ENCODE measurements at places on chromosomes 7 and 10. TPM values are rescaled to one million over a fixed set of nuclear protein-coding genes. Genes with fewer than 3 reads are reported as not detected.

DNA sequence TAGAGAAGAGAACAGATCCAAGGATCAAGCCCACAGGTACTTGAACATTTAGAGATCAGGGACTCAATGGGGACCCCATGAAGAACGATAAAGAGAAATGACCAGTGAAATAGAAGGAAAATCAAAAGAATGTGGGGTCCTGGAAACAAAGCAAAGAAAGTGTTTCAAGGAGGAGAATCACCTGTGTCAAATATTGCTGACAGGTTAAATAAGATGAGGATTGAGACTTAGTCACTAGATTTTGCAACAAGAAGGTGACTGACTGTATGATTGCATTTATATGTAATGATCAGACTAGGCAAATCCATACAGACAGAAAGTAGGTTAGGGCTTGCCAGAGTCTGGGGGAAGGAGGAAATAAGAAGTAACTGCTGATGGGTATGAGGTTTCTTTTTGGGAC, 254.9 kb upstream of the NPY start:
- DNase-seq, result no peak

DNA sequence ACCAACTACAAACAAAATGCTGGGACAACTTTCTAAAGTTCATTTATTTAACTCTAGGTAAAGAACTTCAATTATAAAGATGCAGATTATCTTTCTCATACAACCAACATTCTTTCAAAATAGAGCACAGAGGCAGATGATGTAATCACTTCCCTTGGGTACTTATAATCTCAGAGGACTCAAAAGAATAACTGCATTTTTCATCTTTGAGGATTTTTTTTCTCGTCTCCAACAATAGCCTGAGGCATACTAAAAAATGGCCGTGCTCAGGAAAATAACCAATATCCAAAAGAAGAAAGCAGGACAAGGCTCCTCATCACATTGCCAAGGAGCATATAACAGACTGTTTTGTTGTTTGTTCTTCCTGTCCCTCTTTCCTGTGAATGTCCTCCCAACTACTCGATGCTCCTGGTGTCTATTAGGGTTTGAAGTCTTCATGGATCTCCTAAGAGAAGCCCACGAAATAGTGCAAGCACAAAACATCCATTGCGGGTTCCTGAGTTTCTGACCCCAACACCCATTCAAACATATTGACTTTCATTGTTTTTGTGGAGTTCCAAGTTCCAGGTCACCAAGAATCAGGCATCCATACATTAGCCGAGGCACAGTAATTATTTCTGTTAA, 182.9 kb downstream of the SORCS1 start:
- DNase-seq, result no peak

GRCh38 chr7:101172854-101173751, 7.0 kb downstream of the NAT16 start:
- DNase-seq, result no peak

DNA sequence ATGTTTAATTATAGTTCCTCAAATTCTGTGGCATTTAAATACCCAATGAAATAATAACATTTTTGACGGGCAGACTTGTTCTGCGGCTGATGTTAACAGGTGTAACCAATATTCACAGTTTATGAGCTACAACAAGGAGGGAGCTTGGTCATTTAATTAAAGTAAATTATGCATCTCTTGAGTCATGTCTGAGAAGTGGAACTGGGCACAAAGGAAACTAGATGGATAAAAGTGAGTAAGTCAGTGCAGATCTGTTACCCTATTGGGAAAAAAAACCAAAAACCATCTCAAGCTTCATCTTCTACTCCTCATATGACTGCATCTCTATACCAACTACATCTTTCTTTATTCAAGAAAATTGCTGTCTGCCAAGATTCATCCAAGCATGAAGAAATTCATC, 24.0 kb downstream of the ANKRD22 start:
- no peak for DNase-seq

DNA sequence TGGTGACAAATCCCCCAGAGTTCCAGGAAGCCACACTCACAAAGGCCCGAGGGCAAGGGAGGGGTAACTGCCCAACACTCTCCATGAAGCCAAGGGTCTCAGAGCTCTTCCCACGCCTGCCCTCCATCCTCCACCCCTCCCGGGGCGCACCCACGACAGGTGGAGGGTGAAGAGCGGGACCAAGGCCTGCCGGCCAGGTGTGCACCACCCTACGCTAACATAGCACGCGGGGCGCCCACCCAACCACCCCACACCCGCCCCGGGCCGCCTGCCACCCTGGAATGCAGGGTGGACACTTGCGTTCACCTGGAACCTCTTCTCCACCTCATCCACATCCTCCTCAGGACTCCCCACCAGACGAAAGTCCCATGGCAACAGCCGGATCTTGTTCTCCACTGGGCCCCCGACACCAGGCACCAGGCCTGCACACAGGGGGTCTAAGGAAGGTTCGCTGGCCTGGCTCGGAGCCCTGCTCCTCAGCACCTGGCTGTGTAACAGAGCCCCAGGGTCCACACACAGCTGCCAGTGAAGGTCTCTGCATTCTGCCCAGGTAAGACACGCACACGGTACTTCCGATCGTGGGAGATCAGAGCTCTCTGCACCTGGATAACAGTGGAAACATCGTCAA, 32.7 kb downstream of the MAD1L1 start:
- no peak for DNase-seq

The EPO gene
- total RNA-seq, result not detected

The HECW1 gene
- total RNA-seq, result 0.52 TPM

The FAM24B gene
- 17.2 TPM for total RNA-seq

The RNF32 gene
- total RNA-seq, result 0.81 TPM

The CALML3 gene
- not detected for total RNA-seq

The AKR1C2 gene
- total RNA-seq, result not detected

The PAPSS2 gene
- not detected for total RNA-seq

All from CD4-positive, CD25-positive, alpha-beta regulatory T cell (primary cell).